OCI-M1 (cell line): ENCODE measurements at places on chromosomes 13 and 19.

GRCh38 chr13:98568918-98569317 is 8.0 kb downstream of the STK24 start:
- no peak for DNase-seq

DNA sequence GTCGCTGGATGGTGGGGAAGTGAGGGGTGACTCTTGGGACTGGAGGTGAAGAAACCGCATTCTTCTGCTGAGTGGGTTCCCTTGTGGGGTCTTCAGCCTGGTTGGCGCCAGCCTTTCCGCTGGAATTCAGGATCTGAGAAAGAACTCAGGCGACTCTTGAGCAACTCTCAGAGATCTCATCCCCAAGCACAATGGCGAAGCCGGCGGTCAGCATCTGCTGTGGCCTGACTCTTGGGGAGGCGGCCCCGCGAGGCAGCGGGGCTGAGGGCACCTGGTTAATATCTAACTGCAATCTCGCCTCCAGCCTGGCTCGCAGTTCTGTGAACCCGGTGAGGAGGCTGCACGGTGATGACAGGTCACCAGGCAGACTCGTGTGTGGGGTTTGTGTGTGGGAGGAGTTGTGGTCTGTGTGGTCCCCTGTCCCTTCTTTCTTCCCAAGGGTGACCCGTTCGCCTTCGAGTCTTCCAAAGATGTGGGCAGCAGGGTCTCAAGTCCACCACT is 883 bp downstream of the ZNF441 start:
- peak; percentile 73 for DNase-seq

GRCh38 chr13:94073007-94073744 is 406.3 kb downstream of the DCT start:
- DNase-seq = no peak

GRCh38 chr13:48851707-48852106 is 124.0 kb upstream of the FNDC3A start:
- DNase-seq = no peak

- no peak for DNase-seq
Observed at GRCh38 chr19:27777242-27777641, 1435.7 kb downstream of the UQCRFS1 start.

- no peak for DNase-seq
Observed at GRCh38 chr13:25225970-25226369, 53.9 kb upstream of the AMER2 start.

GRCh38 chr13:25990801-25991200 is 61.0 kb downstream of the SHISA2 start:
- DNase-seq = no peak

DNA sequence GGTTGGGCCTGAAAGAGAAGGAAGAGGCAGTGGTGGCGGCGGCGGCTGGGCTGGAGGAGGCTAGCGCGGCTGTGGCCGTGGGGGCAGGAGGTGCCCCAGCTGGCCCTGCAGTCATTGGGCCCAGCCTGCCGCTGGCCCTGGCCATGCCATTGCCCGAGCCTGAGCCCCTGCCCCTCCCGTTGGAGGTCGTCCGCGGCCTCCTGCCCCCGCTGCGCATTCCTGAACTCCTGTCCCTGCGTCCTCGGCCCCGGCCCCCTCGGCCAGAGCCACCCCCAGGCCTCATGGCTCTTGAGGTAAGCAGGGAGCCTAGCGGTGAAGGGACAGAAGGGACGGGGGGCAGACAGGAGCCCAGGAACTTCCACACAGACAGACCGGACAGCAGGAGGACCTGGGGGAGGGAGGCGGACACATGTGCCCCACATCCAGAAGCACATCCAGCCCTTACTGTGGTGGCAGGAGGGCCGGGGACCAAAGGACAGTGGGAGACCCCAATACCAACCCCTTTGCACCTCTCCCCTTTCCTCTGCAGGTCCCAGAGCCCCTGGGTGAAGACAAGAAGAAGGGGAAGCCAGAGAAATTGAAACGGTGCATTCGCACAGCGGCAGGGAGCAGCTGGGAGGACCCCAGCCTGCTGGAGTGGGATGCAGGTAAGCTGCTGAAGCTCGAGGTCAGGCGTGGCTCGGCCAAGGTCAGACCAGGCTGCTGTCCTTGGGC is 5.0 kb downstream of the RBM42 start:
- DNase-seq = no peak

- DNase-seq = peak; percentile 15
Observed at GRCh38 chr19:27822336-27822735, 1390.6 kb downstream of the UQCRFS1 start.

GRCh38 chr13:50122455-50122854 is 107.2 kb downstream of the KCNRG start:
- peak; percentile 57 for DNase-seq

- DNase-seq = no peak
Observed at GRCh38 chr13:45882626-45883025, 31.1 kb upstream of the SIAH3 start.

- peak; percentile 95 for DNase-seq
Observed at GRCh38 chr19:5091018-5091683, 122.2 kb downstream of the KDM4B start.

DNA sequence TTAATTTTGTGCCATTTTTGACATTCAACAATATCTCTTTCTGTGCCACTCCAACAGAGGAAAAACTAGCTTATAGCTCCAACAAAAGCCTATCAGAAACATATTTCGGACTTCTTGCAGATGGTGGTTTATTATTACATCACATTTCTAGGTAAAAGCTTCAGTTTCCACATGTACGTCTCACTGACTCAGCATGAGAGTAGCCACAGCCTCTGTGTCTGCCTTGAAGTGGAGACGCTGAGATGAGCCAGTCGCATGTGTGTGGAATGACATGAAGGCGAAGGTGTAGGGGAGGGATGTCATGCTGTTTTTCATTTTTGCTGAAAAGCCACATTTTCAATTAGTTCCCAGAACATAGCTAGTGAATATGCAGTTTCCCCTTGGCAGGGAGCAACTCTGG is 598.6 kb downstream of the EFNB2 start:
- DNase-seq = peak; percentile 94

- no peak for DNase-seq
Observed at GRCh38 chr19:15913384-15913783, 15.5 kb upstream of the CYP4F2 start.

- DNase-seq = peak; percentile 92
Observed at GRCh38 chr19:56333506-56333905, 18.9 kb upstream of the ZSCAN5A start.

GRCh38 chr13:95745289-95745688 is 68.3 kb downstream of the DNAJC3 start:
- DNase-seq = no peak

- DNase-seq = peak; percentile 19
Observed at GRCh38 chr13:106551350-106551749, 15.9 kb upstream of the EFNB2 start.

DNA sequence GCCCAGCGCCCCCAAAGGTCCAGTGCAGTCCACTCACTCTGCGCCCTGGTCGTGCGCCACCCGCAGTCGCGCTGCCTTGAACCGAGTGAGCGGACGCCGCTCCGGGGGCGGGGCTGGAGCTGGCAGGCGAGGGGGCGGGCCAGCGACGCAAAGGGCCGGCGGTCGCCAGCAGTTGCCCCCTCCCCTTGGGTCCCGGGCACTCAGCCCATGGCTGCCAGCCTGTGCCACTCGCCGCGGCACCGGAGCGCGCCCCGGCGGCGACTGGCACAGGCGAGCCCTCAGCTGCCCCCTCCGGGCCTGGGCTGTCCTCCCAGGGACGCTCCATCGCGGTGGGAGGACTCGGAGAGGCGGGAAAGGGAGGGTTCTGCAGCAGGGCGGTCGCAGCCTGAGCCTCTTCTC is at the start of gene S1PR5:
Gene S1PR5, minus strand, starts transcription at position 87 of the 399 bp plus-strand sequence. CDS start 2,436 bp downstream, outside the sequence.
- DNase-seq = no peak

DNA sequence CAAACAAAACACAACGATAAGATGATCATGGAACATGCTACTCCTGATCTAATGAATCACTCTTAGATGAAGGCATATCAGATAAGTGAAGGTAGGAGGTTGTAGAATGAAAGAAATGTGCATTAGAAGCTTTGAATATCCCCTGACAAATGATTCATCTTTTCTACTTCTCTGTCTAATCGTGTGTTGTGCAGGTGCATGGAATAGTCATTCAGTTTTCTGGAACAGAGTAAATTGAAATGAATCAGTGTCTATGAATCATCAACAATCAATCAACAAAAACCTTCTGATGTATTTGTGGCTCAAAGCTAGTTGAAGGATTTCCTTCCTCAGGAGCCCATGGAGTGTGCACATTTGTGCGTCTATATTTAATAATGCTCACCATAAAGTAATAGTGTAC is 1290.4 kb upstream of the PCDH20 start:
- no peak for DNase-seq

DNA sequence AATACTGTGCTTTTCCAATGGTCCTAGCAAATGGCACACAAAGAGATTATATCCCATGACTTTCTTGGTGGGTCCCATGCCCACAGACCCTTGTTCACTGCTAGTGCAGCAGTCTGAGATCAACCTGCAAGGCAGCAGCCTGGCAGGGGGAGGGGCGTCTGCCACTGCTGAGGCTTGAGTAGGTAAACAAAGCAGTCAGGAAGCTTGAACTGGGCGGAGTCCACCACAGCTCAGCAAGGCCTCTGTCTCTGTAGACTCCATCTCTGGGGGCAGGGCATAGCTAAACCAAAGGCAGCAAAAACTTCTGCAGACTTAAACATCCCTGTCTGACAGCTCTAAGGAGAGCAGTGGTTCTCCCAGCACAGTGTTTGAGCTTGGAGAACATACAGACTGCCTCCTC is 82.9 kb downstream of the ZNF737 start:
- no peak for DNase-seq

DNA sequence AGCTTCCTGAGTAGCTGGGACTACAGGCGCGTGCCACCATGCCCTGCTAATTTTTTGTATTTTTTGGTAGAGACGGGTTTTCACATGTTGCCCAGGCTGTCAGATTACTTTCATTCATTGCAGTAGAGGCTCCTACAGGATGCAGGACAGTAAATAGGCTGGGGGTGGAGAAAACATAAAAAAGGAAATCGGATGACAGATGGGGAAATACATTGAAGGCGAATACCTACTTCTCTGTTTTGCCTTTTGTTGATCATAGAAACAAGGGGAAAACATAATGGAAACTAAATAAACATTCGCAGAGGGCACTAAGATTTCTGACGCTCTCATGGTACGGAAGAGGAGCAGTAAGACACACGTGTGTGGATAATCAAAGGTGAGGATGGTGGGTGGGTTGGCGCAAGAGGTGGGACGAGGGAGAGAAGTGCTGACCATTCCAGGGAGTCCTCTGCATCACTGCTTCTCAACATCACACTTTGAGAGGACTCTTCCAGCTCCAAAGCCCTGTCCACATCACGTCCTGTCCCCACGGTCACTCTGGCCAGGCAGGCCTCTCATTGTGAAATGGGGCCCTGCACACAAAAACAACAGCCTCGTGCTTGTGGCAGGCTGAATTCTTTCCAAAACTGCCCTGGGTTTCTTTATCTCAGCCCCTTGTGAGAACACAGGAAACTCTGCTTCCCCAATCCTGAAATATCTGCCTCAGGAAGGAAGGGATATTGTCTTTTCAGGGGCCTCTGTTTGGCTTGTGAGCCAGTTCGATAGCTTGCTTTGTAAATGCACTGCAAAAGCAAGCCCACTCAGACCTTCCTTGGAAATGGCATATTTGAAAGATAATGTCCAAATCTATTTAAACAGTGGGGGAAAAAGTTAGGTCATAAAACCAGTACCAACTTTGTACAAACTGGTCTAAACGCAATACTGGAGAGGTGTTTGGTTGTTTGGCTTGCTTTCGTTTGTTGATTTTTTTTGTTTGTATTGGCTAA is 188.5 kb downstream of the FOXO1 start:
- no peak for DNase-seq
